ENCODE measurements at places on chromosomes 4 and X.

DNA sequence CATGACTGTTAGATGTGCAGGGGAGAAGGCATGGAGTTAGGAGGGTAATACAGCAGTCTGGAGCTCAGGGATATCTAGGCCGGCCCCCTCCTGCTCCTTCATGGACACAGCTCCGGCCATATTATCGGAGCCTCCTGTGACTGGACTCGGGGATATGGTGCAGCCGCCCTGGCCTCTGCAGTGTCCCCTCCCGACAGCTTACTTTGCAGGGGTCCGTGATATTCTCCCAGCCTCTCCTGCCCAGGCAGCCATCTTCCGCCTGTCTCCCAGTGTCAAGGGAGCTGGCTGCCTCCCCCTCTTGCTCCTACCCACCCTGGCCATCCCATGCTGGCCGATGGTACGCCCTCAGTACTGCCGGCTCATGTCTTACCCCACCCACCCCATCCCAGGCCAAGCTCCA, 19.9 kb upstream of the RNF4 start:
- DNase-seq: no peak

GRCh38 chr4:151611960-151612359, 148.8 kb downstream of the GATB start:
- no peak for DNase-seq

DNA sequence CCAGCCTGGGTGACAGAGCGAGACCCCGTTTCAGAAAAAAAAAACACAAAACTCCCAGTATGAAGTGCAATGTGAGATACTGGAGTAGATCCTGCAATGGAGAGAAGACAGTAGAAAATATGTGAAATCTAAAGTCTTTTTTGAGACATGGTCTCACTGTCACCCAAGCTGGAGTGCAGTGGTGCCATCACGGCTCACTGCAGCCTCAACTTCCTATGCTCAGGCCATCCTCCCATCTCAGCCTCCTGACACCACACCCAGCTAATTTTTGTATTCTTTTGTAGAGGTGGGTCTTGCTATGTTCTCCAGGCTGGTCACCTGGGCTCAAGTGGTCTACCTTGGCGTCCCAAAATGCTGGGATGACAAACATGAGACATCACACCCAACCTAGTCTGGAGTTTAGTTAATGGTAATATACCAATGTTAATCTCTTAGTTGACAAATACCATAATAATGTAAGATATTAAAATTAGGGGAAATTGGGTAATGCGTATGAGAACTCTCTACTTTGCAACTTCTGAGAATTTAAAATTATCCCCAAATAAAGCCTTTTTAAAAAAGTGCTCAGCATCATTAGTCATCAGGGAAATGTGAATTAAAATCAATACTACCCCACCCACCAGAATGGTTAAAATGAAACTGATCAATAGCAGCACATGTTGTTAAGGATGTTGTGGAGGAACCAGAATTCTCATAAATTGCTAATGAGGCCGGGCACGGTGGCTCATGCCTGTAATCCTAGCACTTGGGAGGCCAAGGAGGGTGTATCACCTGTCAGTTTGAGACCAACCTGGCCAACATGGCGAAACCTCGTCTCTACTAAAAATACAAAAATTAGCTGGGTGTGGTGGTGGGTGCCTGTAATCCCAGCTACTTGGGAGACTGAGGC, 15.0 kb downstream of the RBMX start:
- no peak for DNase-seq

DNA sequence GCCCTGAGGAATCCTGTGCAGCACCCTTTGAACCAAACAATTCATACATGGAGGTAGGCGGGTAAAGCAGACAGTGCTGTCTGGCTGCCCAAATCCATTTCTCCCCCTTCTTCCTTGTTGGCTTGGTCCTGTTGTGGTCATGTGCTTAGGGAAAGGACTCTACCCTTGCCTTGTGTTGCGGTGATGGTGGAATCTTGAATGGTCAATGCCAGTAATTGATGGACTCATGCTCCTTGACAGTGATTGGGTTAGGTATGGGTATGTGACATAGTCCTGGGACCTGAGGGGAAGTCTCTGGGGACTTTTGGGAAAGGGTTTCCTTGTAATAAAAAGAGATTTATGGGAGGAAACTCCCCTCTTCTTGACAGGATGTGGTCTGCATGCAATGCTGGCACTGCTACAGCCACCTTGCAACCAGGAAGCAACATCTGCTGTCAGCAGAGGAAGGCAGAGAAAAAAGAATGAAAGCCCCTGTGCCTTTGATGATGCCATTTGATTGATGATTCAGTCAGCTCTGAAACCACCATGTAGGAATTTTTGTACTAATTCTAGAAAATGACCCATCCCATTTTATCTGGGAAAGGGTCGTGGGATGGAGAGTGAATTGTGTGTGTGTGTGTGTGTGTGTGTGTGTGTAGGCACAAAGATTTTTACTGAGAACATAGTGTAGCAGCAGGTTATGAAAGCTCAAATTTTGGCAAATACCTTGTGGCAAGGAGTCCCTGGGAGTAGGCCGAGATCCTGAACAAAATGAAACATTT, 30.0 kb upstream of the HUWE1 start:
- no peak for DNase-seq

- no peak for DNase-seq
These were observed 25.9 kb downstream of the LIAS start for GRCh38 chr4:39484582-39485272.

DNA sequence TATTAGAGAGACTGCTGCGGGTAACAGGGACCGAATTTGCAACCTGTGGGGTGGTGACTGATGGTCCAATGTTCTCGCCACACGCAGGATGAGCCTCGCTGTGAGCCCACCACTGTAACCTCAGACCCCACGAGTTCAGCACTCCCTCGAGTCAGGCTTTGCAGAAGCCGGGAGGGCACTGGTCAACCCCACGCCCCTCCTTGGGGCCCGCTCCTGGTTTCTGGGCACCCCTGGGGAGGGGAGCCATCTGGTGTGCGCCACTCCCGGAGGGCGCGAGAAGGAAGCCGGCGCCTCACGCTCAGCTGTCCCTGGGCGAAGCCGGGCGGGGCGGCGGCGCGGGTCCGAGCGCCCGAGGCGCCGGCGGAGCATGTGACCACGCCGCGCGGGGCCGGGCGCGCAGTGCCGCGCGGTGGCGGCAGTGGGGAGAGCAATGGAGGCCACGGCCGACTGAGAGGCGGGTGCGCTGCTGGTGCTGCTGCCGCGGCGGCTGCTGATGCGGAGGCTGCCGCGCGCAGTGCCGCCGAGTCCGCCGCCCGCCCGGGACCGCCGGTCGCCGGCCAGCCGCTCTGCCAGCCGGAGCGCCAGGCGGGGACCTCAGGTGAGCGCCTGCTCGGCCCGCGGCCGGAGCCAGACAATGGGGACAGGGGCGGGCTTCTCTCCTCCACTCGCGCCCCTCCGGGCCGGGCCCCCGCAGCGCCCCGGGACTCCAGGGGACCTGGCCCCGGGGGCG, 100.1 kb downstream of the CEP135 start:
- DNase-seq: no peak

GRCh38 chr4:150136036-150136435, 57.8 kb downstream of the DCLK2 start:
- DNase-seq: no peak

- DNase-seq: no peak
These were observed 33.1 kb downstream of the GAB3 start for GRCh38 chrX:154717824-154718223.

GRCh38 chrX:139187738-139188137, 342.8 kb upstream of the F9 start:
- DNase-seq: no peak

- no peak for DNase-seq
These were observed 41.1 kb upstream of the TMEM184C start for GRCh38 chr4:147576084-147576483.

DNA sequence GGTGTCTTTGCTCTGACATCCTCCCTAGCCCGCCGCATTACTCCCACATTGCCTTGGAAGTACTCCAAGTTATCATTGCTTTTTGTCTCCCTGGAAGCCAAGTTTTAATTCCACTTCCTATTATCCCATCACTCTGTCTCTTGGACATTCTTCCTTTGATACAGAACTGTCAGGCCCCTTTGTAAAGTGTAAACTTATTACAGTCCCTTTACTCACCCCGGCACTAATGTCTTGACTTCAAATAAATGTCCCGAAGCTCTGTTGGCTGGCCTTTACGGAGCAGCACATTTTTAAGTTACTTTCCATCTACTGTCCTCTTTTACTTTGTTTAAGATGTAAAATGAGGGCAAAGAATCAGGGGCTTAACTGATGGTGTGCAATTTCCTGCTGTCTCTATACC, 223.5 kb upstream of the IGFBP7 start:
- no peak for DNase-seq

- no peak for DNase-seq
These were observed 7.5 kb downstream of the WDR1 start for GRCh38 chr4:10108818-10109783.

- no peak for DNase-seq
These were observed 3.0 kb downstream of the SLIT2 start for GRCh38 chr4:20254511-20255250.
